ENCODE measurements at places on chromosomes 12 and 14.

DNA sequence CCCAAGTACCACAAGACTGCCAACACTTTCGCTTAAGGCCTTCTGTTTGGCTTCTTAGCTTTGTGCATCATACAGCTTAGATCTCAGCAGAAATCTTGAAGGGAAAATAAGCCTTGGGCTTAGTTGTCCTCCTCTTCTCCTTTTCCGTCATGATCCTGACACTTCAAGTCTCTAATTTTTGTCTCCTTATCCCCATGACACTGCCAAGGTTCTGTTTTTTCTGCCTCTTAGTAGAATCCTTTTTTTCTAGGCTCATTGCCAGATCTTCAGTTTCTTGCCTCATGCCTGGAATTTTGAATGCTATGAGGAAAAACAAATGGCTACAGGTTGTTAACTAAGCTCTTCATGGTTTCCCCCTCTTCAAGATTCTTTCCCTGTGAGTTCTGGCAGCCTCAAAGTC, 450.4 kb downstream of the LRFN5 start:
- no peak for DNase-seq

DNA sequence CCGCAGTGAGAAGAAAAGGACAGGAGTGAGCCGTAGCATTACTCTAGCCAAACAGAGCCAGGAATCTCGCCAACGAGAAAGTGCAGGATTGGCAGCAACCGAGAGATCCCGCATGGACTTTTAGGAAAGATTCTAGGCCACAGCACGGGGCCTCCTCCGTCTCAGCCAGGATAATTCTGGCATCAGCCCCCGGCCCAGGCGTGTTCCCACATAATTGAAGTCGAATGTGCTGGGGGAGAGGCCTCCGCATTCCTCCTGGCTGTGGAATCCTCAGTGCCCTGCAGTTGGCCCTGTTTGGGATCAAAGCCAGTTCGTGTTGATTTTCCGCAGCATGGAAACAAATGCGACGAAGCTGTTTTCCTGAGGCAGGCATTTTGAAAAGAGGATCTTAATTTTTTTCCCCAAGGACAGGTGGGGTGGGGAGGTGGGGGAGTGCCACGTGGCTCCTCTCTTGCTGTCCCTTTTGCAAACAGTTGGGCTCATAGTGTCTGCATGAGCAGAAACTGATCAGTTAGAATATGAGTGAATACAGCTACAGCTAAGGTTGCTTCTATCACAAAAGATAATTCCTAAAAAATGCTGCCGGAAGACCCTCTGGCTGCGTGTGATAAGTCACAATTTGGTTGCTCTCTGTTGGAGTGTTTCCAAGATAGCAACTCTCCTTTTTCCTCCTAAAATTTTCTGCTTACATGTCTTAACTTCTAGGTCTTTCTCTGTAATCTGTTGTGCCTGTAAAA, 37.3 kb upstream of the ATXN2 start:
- no peak for DNase-seq

DNA sequence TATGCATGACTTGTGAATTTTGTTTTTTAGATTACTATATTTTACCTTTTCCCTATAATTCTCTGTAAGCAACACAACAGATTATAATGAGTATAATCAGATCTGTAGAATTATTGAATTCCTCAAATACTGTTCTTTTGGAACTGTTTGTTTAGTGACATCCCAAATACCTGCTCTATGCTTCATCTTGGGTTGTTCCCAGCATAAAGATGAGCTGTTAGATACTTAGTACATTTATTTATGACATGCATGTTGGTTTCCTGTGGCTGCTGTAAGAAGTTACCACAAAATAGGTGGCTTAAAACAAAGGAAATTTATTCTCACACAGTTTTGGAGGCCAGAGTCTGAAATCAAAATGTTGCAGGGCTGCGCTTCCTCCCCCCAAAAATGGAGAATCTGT, 78.4 kb downstream of the PTPRR start:
- no peak for DNase-seq

- DNase-seq: no peak
These were observed 80.8 kb upstream of the ACTN1 start for GRCh38 chr14:69059658-69060623.

- no peak for DNase-seq
These were observed 19.7 kb upstream of the ITPK1 start for GRCh38 chr14:93135399-93135798.

DNA sequence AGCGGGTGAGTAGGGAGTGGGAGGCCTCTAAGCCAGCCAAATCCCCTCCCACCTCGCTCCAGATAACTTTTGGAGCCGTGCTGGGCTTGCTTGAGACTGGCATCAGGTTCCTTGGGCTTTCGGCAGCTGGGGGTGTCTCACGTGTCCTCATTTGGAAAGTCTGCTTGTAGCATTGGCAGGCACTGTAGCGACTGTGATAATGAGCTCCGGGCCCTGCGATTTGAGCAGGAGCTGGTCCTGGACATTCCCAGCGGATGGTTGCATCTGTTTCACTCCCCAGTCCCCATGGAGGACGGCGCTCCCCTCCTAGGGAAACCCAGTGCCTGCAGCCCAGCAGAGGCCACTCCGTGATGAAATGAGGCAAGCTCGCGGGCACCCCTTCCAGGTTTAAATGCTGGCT, 49.4 kb downstream of the DGLUCY start:
- DNase-seq: no peak

DNA sequence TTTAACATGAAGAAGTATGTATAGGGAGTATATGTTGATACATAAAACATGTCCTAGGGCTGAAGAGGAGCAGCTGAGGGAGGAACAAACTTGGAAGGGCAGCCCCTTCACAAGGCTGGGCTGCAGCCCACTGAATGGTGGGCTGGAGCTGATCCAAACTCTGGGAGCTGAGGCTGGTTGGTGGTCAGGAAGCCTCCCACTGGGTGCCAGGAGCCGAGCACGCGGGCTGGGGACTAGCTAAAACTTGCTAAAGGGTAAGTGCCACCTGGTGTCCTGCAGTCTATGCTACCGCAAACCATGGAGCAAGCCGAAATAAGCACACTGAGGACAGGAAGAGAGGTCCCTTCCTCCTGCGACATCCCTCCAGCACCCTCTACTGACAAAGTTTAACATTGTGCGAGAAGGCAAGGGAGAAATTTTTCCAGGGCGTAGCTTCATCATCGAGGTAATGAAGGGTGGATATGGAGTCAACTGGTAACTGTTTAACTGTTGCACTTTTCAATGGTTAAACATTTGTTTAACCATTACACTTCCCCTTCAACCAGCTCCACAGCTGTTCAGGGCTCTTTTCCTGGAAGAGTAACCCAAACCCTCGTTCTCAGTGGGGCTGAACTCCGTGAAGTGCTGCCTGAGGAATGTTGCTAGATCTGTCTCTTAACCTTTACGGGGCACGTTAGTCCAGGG, 42.2 kb downstream of the EGLN3 start:
- no peak for DNase-seq

- DNase-seq: no peak
These were observed 492.2 kb downstream of the APAF1 start for GRCh38 chr12:99137124-99137855.

- DNase-seq: no peak
These were observed 145.0 kb upstream of the SLC38A2 start for GRCh38 chr12:46517579-46517962.

DNA sequence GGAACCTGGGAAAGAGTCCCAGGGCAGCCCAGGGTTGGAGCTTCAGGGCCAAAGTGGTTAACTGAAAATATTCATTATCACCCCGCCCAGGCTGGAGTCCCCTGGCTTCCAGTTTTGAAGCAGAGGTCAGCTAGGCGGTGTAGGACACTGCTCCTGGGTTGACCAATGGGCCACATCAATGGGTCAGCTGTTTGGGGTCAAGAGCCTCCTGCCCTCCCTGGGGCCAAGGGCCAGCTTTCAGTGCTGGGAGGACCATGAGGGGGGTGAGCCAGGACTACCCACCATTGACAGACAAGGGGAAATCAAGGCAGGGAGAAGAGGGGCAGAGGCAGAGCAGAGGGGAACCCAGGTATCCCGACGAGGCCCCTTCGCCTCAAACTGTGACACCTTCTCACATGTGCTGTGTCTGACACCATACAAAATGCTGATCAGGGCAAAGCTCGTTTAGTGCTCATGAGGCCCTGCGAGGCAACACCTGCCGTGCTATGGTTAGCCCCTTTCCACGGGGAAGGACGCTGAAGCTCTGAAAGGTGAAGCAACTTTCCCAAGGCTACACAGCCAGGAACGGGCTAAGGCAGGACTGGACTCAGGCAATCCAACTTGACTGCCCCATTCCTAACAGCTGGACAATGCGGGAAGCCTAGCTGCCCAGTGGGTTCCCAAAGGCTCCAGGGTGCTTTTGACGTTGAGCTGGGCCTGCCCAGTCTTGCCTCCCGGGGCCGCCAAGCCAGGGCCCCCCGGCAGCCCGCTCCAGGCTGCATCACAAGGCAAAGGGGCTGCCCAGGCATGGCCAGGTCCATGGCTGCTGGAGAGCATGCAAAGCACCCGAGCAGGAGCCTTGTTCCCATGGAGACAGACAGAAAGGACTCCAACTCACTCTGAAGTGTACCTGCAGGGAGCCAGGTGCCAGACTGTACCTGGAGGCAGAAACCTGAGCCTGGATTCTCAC, 2.0 kb downstream of the SYNE3 start:
- no peak for DNase-seq

DNA sequence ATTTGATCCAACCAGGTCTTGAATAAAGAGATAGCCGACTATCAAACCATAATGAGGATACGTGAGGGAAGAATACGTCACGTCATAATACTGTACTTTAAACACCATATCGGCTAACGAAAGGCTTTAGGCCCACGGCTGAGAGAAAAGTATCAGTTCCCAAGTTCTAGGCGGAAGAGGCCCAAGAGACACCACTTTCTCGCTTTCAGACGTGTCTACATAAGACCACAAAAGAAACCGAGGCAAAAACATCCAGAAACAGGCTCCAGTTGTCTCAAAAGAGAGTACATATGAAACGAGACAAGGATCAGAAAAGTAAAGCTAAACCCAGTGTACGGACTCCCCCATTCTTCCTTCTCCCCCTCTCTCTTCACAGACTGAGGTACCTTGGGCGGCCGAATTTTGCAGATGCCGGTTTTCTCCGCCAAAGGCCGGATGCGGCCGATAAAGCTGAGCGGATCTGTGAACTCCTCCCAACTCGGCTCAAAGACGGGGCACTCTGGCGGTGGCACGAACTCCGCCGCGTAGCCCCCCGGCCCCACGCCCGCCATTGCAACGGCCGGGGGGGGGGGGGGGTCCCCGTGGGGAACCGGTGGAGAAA, 479 bp downstream of the KDM5A start:
- DNase-seq: no peak

GRCh38 chr14:53857625-53858344, 98.8 kb downstream of the BMP4 start:
- DNase-seq: no peak

GRCh38 chr12:51156245-51156765, 16.6 kb downstream of the TFCP2 start:
- DNase-seq: no peak

- DNase-seq: no peak
These were observed 124.5 kb downstream of the KSR2 start for GRCh38 chr12:117844114-117844830.

DNA sequence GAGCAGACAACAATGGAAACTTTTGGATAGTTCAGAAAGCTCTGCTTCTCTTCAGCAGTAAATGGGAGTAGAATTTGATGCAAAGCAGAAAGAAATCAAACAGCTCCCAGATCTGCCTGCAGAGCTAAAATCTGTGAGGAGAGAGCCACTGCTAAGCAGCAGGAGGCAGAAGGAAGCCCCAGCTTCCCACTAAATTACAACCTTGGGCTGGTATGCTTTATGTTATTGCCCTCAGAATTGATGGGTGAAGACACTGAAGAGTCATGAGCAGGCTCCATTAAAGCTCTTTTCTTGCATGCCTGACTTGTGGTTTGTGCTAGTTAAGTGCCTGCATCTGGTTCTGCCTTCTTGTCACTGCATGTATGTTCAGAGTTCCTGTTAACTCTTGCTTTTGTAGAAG, 8.4 kb downstream of the ZC2HC1C start:
- no peak for DNase-seq

DNA sequence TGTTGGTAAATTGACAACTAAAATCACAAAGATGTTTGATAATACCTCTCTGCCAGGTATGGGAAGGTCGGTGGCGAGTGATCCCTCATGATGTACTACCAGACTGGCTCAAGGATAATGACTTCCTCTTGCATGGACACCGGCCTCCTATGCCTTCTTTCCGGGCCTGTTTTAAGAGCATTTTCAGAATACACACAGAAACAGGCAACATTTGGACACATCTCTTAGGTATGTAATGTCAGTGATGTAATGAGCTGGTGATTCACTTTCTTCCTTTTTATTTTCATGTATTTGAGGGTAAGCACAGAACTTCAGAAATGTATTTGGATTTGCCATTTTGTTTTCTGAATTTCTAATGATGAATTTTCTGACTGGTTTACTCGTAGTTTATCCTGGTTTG, 42.6 kb upstream of the LRTM2 start:
- no peak for DNase-seq

DNA sequence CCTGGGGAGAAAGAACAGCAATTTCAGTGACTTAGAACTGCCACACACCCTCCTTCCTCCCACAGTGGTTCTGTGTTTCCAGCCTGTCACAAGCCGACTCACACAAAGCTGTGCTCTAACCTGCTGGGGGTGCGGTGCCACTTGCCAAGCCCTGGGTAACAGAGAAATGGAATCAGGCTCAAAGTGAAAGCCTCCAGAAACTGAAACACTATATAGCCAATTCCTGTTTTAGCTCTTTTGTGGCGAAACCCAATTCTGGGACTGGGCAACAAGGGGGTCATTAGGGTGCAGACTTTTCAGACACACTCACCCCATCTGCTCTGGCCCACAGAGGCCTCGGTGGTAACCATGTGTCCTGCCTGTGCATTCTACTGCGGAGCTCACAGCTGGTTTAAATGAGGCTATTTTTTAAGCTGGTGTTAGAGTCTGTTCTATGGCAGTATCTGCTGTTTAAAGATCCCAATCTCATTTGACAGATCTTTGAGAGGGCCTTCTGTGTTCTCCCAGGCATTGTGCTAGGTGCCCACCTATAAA, 15.2 kb upstream of the ACTR6 start:
- no peak for DNase-seq

- DNase-seq: no peak
These were observed 114.7 kb upstream of the MYL2 start for GRCh38 chr12:111034886-111035577.

GRCh38 chr12:80121661-80122060, 22.3 kb downstream of the OTOGL start:
- no peak for DNase-seq

GRCh38 chr14:44029933-44030332, 477.1 kb downstream of the FSCB start:
- DNase-seq: no peak

DNA sequence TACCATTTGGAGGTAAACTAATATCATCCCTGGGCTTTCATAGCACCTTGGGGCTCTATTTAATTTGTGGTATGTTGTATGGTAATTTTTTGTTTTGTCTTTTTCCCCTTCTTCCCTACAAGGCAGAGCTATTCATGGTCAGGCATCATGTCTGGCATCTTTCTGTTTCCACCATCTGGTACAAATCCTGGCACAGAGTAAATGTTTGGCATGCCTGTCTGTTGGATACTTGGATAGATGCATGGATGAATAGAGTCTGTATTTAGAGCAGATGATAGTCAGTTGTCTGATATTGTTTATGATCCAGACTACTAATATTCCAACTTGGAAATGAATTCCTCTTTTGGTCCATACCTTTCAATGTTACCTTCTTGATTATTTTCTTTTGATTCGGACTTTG, 139.8 kb downstream of the NEDD1 start:
- DNase-seq: no peak

- DNase-seq: no peak
These were observed 400.7 kb downstream of the NUAK1 start for GRCh38 chr12:105738051-105738450.

- no peak for DNase-seq
These were observed 182.5 kb upstream of the DIO2 start for GRCh38 chr14:80393766-80394165.

GRCh38 chr12:104319918-104320626, 16.5 kb downstream of the EID3 start:
- no peak for DNase-seq
